ENCODE measurements at places on chromosomes 3 and 15.
A peak's percentile ranks its signal among the peaks of the same experiment; 100 is the strongest.

DNA sequence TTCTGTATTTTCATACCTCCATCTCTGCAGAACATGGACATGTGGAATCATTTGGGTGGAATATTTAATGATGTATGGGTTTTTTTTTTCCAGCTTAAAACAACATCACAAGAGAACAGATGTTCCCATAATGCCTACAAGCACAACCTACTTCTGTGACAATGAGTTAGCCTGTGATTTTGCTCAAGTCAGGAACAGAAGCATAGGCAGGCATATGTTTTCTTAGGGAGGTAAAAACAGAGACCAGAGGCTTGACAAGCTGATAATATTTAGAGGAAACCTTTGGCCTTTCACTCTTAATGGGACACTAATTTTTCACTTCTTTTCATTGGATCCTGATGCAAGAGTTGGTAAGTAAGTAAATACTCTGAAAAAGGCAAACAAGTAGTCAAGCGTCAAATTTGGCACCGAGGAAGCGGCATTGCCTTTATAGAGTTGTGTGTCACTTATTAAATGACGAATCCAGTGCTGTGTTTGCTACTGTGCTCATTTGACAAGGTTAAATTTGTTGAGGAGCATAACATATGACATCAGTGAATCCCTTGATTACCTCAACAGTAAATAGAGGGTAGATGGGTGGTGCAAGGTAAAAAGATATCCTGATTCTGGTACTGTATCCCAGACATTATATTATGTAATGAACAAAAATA, 66.7 kb upstream of the RBMS3 start:
- no peaks in the 10 kb centered on the region for H3K4me1 ChIP-seq
- H3K4me3 ChIP-seq, result no peak overlapping the region
- no peaks in the 10 kb centered on the region for H3K27me3 ChIP-seq
- no peak for DNase-seq

GRCh38 chr15:60781211-60781713, 302.3 kb upstream of the ICE2 start:
- DNase-seq, result no peak
- H3K27me3 ChIP-seq, result no peaks in the 10 kb centered on the region
- no peak overlapping the region for H3K4me3 ChIP-seq
- H3K36me3 ChIP-seq, result no peaks in the 10 kb centered on the region
- H3K4me1 ChIP-seq, result no peaks in the 10 kb centered on the region
- no peak overlapping the region for H3K27ac ChIP-seq

DNA sequence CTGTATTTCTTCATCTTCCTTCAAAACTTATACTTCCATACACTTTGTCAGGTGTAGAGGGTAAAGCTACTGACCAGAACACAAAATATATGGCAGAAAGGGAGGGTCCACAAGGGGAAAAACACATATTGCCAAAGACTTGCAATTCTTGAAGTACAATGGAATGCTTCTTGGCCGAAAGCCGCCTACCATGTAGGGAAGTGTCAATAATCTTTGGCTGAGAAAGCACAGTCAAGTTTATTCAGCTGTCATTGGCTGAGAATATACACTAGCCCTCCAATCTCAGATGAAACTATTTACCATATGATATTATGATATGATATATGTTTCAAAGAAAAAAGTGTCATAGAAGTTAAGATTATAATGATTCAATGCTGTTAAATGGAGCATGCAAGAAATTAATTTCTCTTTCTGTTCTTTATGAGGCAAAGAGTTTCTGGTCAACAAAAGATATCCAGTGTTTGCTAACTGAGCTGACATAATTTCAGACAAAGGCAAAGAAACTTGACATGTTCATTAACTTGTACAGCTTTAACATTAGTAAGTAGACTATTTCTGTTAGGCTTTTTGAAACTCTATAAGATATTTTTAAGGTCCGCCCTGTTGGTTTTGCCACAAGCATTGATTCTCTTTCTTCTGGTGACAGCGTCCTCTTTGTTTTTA, 89.0 kb upstream of the LPP start:
- H3K4me1 ChIP-seq, result no peaks in the 10 kb centered on the region
- H3K36me3 ChIP-seq, result no peaks in the 10 kb centered on the region
- no peak for DNase-seq

DNA sequence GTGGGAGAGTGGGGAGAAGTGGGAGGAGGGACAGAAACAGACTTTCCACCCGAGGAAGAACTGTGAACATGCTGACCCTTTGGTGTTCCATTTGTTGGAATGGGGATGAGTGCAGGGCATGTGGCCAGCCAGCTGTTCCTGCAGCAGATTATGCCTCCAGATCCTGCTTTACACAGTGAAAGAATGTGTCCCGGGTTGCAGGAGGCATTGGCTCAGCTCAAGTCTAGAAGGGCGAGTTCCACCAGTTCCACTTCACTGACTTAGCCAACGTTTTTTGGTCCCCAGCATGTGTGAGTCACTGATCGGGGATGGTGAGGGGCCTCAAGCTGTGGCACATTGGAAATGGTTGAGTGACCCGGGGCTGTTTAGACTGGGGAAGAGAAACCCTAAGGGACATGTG, 307.0 kb upstream of the ROPN1 start:
- no peak for DNase-seq
- no peak overlapping the region for H3K27ac ChIP-seq
- H3K27me3 ChIP-seq, result no peaks in the 10 kb centered on the region
- peaks cover 2% of the 10 kb centered on the region for H3K36me3 ChIP-seq
- H3K4me1 ChIP-seq, result peaks cover 19% of the 10 kb centered on the region

GRCh38 chr15:80578871-80579270, 116.2 kb upstream of the ABHD17C start:
- H3K36me3 ChIP-seq, result peaks cover 44% of the 10 kb centered on the region
- no peaks in the 10 kb centered on the region for H3K27me3 ChIP-seq
- H3K4me1 ChIP-seq, result no peaks in the 10 kb centered on the region
- no peak for DNase-seq

DNA sequence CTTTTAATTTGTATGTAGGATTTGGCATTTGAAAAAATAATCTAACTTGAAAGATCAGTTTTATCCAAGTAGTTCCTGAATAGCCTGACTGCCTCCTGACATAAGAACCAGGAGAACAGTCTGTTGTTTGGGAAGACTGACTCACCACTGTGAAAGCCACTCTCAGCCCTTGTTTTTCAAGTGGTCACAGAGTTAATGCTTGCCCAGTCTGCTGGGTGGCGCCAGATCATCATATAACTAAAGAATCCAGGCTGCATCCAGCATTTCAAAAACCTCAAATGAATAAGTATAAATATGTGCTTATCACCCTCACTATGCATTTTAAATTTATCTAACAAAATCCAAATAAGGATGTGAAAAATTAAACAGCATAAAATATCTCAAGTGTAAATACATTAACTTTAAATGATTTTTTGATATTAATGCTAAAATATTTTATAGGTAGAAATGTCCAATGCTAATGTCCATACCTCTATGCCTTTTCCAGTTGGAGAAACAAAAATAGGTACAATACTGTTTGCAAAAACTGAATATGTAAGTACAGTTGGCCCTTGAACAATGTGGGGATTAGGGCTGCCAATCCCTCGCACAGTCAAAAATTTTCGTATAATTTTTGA, 26.9 kb upstream of the ZBBX start:
- DNase-seq, result peak; percentile 56
- H3K4me3 ChIP-seq, result no peak overlapping the region
- no peaks in the 10 kb centered on the region for H3K4me1 ChIP-seq
- H3K27ac ChIP-seq, result no peak overlapping the region
- H3K27me3 ChIP-seq, result no peaks in the 10 kb centered on the region
- no peaks in the 10 kb centered on the region for H3K36me3 ChIP-seq

DNA sequence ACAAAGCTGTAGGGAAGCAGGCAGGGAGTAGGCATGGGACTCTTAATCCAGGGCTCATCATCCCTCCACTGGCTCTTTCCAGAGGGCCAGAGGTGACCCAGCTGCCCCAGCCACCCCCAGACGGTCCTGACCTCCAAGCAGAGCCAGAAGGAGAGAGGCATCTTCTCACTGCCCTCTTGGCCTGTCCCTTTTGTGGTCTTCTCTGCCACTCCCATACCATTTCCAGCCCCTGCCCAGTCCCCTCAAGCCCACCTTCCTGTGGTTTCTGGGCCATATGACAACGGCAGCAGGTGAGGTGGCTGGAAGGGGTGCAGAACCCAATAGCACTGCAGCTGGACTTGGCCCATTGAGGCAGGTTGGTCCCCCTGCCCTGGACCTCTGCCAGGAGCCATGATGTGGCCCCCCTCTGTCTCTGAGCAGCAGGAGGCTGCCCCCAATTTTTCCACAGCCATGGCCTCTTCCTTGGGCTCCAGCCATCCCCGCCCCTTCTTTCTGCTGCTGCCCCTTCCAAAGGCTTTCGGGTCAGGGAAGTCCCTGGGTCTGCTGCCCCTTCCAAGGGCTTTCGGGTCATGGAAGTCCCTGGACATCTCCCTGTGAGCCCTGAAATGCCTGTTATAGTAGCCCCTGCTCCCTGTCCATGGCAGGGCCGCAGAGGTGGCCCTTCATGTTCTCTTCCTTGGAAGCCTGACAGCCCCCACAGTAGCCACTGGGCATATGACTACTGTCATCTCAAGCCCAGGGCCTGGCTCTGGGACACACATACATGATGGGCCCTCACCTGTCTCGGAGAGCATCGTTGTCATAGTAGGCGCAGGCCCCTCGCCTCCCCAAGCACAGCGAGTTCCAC, 39.5 kb upstream of the RAB6B start:
- no peak for DNase-seq
- H3K27me3 ChIP-seq, result no peaks in the 10 kb centered on the region
- H3K4me1 ChIP-seq, result no peaks in the 10 kb centered on the region
- no peak overlapping the region for H3K27ac ChIP-seq
- H3K4me3 ChIP-seq, result no peak overlapping the region
- no peaks in the 10 kb centered on the region for H3K36me3 ChIP-seq

- H3K4me1 ChIP-seq, result peaks cover 6% of the 10 kb centered on the region
- DNase-seq, result no peak
- H3K27me3 ChIP-seq, result no peaks in the 10 kb centered on the region
- H3K4me3 ChIP-seq, result no peak overlapping the region
- H3K27ac ChIP-seq, result no peak overlapping the region
Observed at GRCh38 chr3:190830031-190830430, 32.5 kb downstream of the GMNC start.

- no peaks in the 10 kb centered on the region for H3K36me3 ChIP-seq
- H3K27ac ChIP-seq, result no peak overlapping the region
- H3K27me3 ChIP-seq, result no peaks in the 10 kb centered on the region
- DNase-seq, result no peak
Observed at GRCh38 chr15:46961795-46962194, 755.5 kb upstream of the SEMA6D start.

DNA sequence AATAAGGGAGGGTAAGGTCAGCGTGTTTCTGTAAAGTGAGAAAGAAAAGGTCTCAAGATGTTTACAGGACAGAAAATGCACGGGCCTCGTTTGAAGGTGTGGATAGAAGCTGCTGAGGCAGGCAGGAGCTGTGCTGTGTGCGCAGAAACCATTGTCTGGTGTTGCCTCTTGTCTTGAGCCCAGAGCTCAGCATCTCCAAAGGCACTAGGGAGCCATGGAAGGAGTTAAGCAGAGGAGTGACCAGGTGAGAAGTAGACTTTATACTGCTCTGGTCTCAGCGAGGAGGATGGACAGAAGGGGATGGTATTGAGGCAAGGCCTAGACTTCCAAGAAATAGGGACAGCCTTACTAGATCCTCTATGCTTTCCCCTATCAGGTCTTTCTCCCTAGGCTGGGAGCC, 13.0 kb downstream of the CAND2 start:
- no peak overlapping the region for H3K27ac ChIP-seq
- H3K4me3 ChIP-seq, result peak overlapping the region; percentile 47
- no peak for DNase-seq
- H3K27me3 ChIP-seq, result no peaks in the 10 kb centered on the region
- H3K36me3 ChIP-seq, result peaks cover 19% of the 10 kb centered on the region
- peaks cover 6% of the 10 kb centered on the region for H3K4me1 ChIP-seq
